Myocyte (in vitro differentiated cells): ENCODE measurements at places on chromosomes 12 and 14.

DNA sequence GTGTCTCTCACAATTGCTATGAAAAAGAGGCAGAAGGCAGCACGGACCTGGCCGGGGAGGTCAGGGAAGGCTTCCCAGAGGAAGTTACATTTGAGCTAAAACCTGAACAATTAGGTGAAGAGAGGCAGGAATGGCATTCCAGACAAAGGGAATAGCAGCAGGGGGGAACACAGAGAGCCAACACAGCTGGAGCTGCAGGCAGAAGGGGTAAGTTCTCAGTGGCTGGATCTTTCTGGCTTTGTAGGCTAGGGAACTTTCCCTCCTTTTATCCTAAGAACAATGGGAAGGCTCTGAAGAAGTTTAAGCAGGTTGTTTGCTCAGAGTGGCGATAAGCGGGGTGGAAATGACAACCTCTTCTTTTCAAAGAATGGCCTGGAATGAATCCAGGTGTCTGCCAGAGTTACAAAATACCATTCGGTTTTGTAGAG, 100.0 kb downstream of the PRIMA1 start:
- no peak for DNase-seq

DNA sequence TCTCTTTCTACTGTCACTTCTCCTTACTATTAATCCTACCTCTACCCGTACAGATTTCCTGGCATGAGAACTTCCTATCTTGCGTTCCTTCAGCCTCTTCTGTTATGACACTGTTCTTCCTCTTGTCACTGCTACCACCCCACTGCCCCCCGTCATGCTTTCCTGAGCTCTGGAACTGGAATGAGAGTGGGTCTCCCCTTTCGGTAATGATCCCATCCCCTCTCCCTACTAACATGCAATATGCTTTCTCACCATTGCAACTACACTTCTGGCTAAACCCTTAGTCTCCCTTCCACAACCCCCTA, 4.9 kb upstream of the AP1G2 start:
- no peak for DNase-seq

GRCh38 chr14:103070263-103070885, 13.0 kb upstream of the CDC42BPB start:
- DNase-seq: no peak

DNA sequence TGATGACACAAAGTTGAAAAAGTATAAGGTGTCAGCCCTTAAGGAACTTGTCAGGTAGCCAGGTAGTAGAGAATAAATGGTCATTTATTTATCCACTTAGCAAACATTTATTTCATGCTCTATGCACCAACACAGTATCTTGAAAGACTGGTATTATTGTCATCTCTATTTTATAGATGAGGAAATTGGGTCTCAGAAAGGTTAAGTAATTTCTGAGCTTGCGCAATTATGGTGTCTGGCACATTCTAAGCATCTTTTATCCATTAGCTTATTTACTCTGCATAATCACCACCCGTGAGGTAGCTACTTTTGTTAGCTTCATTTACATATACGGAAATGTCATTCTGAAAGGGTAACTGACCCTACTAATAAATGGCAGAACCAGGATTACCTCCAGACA, 2.5 kb upstream of the UTP20 start:
- DNase-seq: no peak

- peak; percentile 16 for DNase-seq
These were observed 1.7 kb downstream of the TBX3 start for GRCh38 chr12:114682106-114682784.

DNA sequence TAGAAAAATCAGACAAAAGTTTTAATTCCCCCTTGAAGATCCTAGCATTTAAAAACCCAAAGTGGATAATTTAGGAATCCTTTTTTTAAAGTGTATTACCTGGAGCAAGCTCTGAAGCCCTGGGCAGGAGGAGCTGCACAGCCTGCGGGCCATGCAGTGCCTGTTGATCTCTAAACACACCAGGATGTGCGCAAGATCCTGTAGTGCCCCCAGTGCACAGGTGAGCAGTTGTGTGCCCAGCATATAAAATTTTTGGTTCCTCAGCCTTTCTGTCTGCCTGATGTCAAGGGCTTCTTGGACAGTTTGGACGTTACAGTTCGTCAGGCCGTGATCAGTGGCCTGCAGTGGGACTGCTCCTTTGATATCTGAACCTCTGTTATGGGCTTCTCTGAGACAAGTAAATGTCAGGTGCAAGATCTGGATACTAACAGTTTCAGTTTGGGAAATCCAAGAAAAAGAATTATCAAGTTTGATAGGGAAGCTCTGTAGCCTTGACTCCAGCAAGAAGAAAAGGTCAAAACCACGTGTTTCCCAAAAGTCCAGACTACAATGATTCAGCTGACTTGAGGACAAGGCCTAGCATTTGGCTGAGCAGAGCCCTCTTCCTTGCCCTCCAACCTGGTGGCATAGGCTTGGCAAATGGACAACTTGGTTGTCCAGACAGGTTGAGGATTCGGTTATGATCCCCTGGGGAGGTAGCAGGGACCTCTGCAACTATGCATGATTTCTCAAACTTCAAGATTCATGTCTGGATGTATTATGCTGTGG, 1.0 kb downstream of the ATXN7L3B start:
- peak; percentile 12 for DNase-seq

DNA sequence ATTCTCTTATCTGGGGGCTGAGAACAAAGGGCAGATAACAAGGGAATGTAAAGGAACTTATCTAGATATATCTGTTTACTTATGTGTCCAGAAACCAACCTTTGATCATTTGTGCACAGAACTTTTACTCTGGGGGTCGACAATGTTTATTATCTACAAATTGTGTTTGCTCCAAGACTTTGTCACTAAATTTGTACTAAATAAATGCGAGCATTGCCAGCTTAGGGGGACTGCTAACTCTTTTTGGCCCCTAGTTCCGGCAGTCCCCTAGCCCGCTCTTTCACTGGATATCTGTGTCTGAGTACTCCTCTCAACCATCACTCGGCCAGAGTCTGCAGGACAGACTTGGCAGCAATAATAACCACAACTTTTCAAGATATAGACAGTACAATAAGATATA, 88.2 kb downstream of the FSCB start:
- no peak for DNase-seq

DNA sequence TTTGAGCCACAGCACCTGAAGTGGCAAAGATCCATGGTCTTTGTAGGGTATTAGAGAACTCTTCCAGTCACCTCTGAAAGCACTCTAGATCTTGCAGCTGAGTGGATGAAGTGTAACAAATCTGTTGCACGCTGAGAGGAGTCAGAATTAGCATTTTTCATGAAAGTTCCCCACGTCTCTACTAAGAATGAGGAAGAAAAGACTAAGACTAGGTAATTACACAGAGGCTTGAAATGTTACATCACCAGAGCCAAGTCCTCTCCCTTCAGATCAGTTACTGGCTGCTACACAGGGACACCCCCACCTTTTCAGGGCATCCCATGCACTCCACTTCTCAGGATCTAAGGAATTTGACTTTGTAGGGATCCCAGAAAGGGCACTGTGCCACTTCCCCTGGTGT, 98.6 kb upstream of the FKBP4 start:
- no peak for DNase-seq

GRCh38 chr12:62754706-62755105, 180.2 kb downstream of the PPM1H start:
- DNase-seq: no peak

DNA sequence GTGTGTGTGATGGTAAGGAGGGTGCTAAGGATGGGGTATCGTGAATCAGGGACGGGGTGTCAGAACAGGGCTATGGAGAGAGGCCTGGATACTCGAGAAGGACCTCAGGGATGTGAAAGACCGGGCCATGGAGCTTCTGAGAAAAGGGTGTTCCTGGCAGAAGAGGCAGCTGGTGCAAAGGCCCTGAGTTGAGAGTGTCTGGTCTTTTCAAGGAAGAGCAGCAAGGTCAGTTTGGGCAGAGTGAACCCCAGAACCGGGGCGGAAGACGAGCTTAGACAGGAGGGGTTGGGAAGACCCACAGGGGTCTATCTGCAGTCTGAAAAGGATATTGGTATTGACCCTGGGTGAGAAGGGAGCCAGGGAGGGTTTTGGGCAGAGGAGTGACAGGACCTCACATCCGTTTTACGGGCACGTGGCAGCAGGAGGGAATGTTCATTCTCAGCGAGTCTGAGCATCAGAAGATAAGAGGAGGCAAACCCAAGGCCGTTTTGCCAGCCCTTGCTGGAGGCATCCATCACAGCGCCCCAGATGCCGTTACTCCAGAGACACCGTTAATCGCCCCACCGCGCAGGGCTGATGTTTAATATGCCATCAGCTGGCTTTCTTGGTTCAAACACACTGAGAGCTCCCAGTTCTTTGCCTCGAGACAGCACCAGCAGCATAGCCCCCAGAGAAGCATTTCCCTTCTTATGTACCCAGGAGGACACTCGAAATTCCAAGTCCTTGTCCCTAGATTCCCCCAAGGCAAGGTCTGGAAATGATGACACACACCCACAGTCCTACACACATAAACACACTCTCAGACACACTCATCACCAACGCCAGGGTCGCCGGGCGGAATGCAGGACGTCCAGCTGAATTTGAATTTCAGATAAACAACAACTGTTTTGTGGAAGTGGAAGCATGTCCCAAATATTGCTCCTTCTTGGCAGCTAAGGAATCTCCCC, 41.4 kb upstream of the EML1 start:
- DNase-seq: peak; percentile 60

DNA sequence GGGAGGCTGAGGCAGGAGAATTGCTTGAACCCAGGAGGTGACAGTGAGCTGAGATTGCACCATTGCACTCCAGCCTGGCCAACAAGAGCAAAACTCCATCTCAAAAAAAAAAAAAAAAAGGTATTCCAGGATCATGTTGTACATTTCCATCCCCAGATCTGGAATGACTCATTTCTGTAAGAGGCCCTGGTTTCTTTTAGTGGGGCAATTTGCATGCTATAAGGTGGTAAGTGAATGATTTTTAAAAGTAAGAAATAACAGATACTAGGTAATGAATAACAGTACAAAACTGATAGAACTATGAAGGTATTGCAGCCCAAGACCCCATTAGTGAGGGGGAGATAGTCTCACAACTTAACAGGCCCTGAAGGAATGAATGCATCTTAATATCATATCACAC, 17.7 kb upstream of the ADCK1 start:
- no peak for DNase-seq

GRCh38 chr14:64786296-64787149, 82.3 kb downstream of the PLEKHG3 start:
- DNase-seq: peak; percentile 24

- no peak for DNase-seq
These were observed 131.5 kb upstream of the RTL1 start for GRCh38 chr14:101034986-101035385.

- DNase-seq: peak; percentile 49
These were observed 53.2 kb downstream of the GOLGA5 start for GRCh38 chr14:92847278-92847677.

- no peak for DNase-seq
These were observed 23.3 kb downstream of the STXBP6 start for GRCh38 chr14:25026476-25027137.

GRCh38 chr12:96501133-96501761, 11.9 kb downstream of the CFAP54 start:
- DNase-seq: peak; percentile 56

DNA sequence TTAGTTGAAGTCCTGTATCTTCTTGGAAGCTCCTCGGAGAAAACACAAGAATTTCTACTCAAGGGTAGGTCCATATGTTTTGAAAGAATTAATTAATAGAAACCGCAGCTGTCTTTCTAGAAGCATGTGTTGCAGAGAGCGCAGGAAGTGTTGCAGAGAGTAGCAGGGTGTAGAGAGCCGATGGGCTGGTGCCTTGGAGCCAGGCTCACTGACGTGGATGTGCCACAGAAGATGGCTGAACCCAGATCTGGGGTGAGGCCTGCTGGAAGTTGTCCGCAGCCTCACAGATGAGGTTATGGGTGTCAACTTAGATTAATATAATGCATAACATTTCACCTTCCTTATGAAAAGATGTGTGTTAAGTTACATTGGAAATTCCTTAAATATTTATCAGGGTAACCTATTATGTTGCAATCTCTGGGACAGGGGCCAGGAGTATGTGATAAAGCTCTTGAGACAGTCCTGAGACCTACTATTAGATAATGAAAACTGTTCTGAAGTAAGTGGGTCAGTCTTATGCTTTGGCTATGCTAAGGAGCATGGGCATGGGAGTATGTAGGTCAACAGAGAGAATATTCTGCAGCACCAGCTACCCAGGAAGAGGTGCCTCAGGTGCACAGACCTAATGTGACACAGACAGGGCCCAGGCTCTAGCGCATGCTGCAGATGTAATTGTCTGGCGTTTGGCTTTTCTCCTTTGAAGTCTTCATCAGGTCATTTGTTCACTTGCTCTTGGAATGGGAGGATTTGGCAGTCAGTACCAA, 973.3 kb downstream of the BCL11B start:
- DNase-seq: no peak

GRCh38 chr12:42477941-42478340, 111.6 kb downstream of the PRICKLE1 start:
- DNase-seq: no peak

DNA sequence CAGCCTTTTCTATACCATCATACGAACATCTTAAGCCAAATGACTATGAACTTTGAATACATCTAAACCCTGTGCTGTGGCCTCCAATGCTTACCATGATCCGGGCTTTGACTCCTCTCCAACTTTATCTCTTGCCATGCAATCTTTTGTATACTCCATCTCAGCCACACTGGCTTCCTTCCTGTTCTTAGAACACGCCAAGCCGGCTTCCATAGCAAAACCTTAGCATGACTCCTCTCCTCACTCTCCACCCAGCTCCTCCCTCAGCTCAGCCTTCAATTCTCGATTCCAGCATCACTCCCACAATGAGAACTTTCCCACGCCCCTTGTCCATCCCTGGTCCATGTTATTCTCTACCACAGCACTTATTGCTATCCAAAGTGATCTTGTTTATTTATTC, 228.3 kb downstream of the NTF3 start:
- DNase-seq: no peak

DNA sequence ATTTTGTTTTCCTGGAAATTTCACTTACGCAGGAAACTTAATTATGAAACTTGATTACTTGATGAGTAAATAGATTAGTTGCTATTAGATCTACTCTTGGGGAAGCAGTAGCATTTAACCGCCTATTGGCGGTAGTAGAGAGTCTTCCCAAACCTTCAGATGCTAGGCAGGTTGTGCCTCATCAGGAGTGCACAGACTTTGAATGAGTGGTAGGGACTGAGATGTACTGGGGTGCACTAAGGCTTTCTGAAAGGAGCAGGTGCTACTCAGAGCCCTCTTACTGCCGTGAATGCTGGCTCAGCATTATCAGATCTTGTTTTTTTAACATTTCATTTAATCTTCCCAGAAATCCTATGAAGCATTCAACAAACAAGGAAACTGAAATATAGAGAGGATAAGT, 7.7 kb downstream of the GATC start:
- DNase-seq: no peak

DNA sequence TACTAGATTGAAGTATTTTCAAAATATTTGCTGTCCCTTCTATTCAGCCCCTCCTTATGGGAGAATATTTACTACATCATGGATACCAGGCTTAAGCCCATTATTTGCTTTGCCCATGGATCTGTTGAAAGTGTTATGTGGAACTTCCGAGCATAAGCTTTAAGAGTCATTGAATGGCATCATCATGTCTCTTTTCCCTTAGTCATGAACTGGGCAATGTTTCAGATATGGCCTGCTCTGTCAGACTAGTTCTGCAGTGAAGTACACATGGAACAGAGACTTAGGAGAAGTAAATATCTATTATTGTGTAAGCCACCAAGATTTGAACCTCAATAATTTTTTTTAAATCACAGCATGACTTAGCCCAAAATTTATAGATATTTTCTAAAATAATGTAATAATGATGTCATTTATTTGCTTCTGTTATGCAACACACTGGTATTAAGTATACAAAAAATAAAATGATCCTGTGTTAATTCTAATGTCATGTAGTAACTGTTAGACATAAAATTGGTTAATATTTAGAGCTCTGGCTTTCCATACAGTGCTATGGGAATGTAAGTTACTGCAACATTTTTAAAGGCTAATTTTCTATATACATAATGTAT, 1097.3 kb downstream of the SLC16A7 start:
- peak; percentile 9 for DNase-seq
